ENCODE measurements at places on chromosomes 6 and 20.
A peak's percentile ranks its signal among the peaks of the same experiment; 100 is the strongest.

DNA sequence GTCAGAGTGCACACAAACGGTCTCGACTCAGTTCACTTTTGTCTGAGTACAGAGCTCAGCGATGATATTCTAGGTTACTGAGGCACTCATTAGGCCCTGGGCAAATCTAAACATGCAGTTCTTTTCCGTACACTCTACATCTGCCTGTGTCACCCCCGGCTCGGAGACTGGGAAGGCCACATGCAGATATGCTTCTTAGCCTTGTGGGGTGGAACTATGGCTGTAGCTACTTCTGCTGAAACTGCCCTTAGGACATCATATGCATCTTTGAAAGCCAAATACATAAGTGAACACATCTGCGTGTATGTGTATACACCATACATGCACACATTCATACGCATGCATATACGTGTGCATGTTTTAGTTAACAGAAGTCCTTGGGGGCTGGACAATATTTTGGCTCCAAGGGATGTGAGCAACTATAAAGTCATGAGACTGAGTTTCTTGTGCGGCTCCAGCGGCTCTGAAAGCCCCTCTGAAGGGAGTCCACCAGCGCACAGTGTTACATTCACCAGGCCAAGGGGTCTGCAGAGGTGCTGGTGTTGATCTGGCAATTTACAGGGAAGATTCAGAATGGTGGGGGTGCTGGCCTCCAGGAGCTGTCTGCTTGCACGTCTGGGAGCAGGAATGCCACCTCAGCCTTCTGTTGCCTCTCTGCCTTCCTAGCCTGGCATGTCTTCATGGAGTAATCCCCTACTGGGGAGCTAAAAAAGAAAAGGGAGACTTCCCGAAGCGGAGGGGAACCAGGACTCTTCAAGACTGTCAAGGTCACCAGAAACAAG, 31.6 kb downstream of the PSMG4 start:
- no peak for DNase-seq

DNA sequence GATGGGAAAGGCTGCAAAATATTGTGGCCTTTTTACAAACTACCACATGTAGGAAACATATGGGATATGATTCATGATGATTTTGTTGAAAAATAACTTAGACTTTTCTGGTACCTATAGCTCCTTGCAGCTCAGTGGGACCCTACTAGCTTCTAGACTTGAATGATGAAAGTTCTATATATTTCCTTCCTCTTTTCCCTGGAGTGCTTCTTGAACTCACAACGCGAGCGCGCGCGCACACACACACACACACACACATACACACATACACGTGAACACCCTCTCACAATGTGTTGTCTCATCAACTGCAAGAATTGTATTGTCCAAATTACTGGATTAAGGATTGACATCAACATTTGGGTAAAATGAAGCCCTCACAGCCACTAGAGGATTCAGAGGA, 61.9 kb downstream of the TOX2 start:
- DNase-seq, result no peak

GRCh38 chr6:41286544-41287346, at the start of gene TREM1:
TREM1 (minus strand) TSS chr6:41286682; CDS start chr6:41286655, 27 bp downstream.
- peak; percentile 14 for DNase-seq

- DNase-seq, result no peak
Observed at GRCh38 chr6:150702675-150703074, 103.0 kb downstream of the PLEKHG1 start.

DNA sequence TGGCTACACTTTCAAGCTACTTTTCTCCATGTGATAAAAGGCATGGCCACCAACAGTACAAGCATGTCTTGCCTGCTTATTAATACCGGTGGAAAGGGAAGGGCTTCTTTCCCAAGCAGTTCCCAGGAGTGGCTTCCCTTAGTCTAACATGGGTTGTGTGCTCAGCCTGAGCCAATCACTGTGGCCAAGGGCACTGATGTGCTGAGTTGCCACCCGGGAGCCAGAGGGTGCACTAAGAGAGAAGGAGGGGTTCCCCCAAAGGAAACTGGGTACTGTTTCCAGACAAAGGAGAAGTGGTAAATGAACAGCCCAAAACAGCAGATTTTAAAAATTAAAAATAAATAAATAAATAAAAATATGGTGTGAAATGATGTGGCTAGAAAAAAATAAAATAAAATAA, 68.5 kb downstream of the BANF2 start:
- DNase-seq, result no peak

- DNase-seq, result no peak
Observed at GRCh38 chr6:12851123-12851695, 134.6 kb downstream of the PHACTR1 start.

All from fibroblast of skin of back (primary cell).